ENCODE measurements at places on chromosomes 13 and 19.

DNA sequence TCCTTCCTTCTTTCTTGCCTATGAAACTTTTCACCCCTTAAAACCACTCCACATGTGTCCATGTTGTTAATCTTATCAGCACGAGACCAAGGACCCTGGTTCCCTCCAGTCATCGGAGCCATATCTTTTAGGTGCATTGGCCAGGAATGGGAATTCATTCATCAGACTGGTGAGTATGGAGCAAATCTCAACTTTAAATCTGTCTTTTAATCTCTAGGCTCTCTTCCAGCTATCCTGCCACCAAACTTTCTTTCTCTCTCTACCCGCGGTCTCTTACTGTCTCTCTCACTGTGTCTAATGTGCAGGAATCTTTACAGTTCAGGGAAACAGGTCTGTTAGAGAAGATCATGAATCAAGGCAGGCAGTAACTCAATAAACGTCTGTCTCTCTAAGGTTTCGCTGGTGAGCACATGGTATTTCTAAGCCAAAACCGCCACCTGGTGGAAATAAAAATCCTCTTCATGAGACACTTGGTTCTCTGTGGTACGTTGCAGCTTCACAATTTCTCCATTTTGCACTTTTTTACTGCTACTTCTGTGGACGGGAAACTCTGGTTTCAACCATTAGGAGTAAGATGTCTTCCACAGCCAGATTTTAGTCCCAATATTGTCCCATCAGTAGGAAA, 16.1 kb downstream of the LGALS16 start:
- no peak for DNase-seq

DNA sequence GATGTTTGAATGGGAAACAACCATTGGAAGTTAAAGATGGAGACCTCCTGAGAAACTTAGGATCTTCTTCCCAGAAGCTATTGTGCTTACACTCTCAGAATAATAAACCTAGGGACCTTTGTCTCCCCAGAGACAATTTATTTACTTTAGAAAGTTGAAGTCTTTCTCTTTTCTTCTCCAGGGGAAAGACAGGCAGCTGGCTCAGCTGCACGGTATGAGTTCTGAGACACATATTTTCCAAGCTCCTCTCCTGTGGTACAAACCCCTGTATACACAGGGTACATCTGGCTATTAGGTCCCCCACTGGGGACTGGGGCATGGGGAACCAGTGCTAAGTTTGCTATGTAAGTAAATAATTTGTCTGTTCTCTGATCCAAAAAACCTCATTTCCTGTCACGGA, 67.5 kb upstream of the POSTN start:
- DNase-seq, result no peak

- DNase-seq, result no peak
Observed at GRCh38 chr13:113884821-113885220, 20.9 kb upstream of the GAS6 start.

DNA sequence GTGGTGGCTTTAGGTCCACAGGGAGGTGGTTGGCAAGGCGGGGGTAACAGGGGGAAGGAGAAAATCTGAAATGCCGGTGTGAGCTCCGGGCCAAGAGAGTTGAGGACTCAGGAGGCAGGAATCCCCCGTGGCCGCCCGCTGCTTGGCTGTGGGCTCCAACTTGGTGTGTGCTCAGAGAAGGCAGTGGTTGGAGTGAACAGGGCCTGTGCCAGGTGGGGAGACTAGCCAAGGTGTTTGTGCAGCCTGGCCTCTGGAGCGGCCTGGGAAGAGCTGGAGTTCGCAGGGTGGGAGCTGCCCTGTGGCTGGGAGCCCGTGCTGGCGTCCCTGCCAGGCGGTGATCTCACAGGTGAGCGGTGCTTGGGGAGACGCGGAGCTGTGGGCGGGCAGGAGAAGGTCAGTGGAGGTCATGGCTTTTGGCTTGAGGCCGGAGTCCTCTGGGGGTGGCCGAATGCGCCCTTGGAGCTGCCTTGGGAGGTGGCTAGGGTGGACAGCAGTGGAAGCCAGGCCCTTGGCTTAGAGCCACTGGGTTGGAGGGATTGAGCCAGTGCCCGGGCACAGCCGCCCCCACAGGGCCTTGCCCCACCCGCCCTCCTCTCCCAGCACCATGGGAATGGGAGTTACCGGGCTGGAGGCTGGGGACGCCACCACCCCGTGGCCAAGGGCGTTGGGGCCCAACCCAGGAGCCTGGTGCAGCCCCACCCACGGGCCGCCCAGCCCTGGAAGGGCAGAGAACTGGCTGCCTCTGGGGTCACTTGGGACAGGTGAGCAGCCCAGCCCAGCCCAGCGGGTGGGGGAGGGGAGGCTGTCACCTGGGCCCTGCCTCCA, 7.1 kb upstream of the CIRBP start:
- no peak for DNase-seq

GRCh38 chr19:39334444-39334976, 1.3 kb downstream of the GMFG start:
- DNase-seq, result no peak

DNA sequence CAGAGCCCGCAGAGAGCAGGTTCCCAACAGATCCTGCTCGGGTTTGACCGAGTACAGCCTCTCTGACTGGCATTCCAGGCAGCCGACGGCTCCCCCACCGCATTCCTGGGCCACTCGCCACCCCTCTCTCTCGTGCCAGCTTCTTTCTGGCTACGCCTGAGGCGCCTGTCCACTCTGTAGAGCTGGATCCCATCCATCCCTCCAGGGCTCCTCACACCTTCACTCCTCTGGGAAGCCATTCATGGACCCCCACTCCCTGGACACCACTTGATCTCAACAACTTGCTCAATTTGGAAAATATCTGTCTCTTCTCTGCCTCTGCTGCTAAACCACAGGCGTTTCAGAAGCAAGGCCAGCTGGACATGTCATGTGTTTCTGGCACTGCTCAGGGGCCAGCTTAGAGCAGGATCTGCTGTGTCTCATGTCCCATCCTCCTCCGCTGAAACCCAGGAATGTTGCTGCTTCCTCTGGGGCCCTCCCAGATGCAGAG, 30.6 kb upstream of the ATP1A3 start:
- no peak for DNase-seq

- no peak for DNase-seq
Observed at GRCh38 chr13:114222461-114222968, 12.2 kb upstream of the CDC16 start.

DNA sequence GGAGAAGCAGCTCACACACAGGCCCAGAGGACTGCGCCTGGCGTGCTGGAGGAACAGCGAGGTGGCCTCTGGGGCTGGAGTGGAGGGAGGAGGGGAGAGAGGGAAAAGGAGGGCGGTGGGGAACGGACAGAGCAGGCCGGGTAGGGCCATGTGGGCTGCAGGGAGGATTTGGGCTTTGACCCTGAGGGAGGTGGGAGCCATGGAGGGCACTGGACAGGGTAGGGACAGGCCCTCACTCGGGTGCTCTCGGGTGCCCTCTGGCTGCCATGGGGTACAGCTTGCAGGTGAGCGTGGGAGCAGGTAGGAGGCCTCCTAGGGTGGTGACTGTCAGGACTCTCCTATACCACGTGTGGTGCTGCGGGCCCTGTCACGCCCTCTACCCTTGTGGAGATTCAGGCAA, 22.8 kb downstream of the PLIN4 start:
- DNase-seq, result no peak

- DNase-seq, result no peak
Observed at GRCh38 chr13:97338571-97338970, 95.4 kb upstream of the RAP2A start.

- DNase-seq, result no peak
Observed at GRCh38 chr19:58498316-58499020, 13.3 kb downstream of the SLC27A5 start.

DNA sequence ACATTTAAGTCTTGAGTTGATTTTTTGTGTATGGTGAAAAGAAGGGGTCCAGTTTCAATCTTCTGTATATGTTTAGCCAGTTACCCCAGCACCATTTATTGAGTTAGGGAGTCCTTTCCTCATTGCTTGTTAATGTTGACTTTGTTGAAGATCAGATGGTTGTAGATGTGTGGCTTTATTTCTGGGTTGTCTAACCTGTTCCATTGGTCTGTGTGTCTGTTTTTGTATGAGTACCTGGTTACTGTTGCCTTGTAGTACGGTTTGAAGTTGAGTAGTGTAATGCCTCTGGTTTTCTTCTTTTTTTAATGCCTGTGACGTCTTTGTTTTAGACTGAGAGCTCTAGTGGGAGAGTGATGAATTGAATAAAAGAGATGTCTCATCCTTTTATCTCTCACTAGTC, 83.2 kb downstream of the NBEA start:
- DNase-seq, result no peak

- no peak for DNase-seq
Observed at GRCh38 chr19:35249146-35249847, 495 bp downstream of the LSR start.

- no peak for DNase-seq
Observed at GRCh38 chr13:96898212-96898611, 96.1 kb downstream of the OXGR1 start.

- no peak for DNase-seq
Observed at GRCh38 chr19:6484831-6485230, 3.2 kb upstream of the DENND1C start.

- no peak for DNase-seq
Observed at GRCh38 chr19:23440207-23440606, 44.9 kb upstream of the ZNF91 start.

DNA sequence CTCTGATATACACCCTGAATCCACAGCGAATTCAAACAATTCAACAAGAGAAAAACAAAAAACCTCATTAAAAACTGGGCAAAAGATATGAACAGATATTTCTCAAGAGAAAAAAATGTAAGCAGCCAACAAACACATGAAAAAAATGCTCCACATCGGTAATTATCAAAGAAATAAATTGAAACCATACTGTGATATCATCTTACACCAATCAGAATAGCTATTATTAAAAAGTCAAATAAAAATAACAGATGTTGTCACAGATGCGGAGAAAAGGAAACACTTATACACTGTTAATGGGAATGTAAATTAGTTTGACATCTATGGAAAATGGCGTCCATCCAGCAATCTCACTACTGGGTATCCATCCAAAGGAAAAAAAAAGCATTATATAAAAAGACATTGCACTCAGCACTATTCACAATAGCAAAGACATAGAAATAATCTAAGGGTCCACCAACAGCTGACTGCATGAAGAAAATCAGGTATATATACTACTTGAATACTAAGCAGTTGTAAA, 1495.0 kb upstream of the PCDH20 start:
- no peak for DNase-seq

- DNase-seq, result no peak
Observed at GRCh38 chr13:79450110-79450509, 30.8 kb upstream of the NDFIP2 start.

GRCh38 chr19:50702871-50703829, 16.5 kb downstream of the SHANK1 start:
- DNase-seq, result no peak

- no peak for DNase-seq
Observed at GRCh38 chr19:49415102-49415809, 8.0 kb downstream of the PTH2 start.

Measured in NCI-H1417 treated with DMSO at 0.1 percent for 48 hours (cell line).